ENCODE measurements at places on chromosomes 1 and 21. TPM values are rescaled to one million over a fixed set of nuclear protein-coding genes. Genes with fewer than 3 reads are reported as not detected.
A peak's percentile ranks its signal among the peaks of the same experiment; 100 is the strongest.

The ALG14 gene
- not detected for total RNA-seq

The PPCS gene
- 47.1 TPM for total RNA-seq

The TTC34 gene
- 0.58 TPM for total RNA-seq

The C8A gene
- total RNA-seq: not detected

The TMEM54 gene
- 34.9 TPM for total RNA-seq

The SMPDL3B gene
- total RNA-seq: 73.6 TPM

The PRELP gene
- 17.2 TPM for total RNA-seq

The CDKN2C gene
- 10.3 TPM for total RNA-seq

The FBXO2 gene
- total RNA-seq: 2.5 TPM

The RPE65 gene
- total RNA-seq: not detected

The FCRLB gene
- not detected for total RNA-seq

The CFH gene
- total RNA-seq: 44.3 TPM

The FAM167B gene
- total RNA-seq: not detected

The WRAP73 gene
- 3.5 TPM for total RNA-seq

The CCDC185 gene
- not detected for total RNA-seq

The CNKSR1 gene
- total RNA-seq: 19.3 TPM

- DNase-seq: no peak
Observed at GRCh38 chr21:26195708-26196107, 25.1 kb upstream of the APP start.

- DNase-seq: peak; percentile 56
Observed at GRCh38 chr1:226738995-226739695, at the start of gene ITPKB. Gene ITPKB (minus strand): TSS chr1:226739282. CDS start chr1:226737458, 1,824 bp downstream.

DNA sequence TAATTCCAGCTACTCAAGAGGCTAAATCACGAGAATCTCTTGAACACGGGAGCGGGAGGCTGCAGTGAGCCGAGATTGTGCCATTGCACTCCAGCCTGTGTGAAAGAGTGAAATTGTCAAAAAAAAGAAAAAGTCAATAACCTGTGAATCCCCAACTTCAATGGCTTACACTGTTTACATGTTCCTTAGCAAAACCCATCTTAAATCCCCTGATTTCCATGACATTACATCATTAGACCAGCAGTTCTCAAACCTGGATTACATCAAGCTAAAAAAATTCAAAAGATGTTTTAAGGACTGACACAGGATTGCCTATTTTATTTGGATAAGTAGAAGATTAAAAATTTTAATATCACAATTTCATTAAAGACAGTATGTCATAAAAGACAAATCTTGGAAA lies 12.4 kb downstream of the GPBP1L1 start:
- DNase-seq: no peak

DNA sequence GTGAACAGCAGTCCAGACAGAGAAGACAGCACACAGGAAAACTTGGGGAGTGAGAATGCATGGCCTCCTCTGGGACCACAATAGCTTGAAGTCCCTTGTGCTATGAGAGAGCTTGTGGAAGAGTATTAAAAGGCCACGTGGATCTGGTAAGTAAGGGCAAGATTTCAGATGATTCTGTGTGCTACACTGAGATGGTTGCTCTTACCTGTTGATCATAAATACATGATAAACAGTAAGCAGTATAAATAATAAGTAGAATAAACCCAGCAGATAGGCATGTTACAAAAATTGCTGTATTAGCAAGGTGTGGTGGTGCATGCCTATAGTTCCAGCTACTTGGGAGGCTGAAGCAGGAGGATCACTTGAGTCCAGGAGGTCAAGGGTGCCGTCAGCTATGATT lies 150.4 kb upstream of the ZC3H11B start:
- DNase-seq: no peak

- DNase-seq: no peak
Observed at GRCh38 chr21:26736449-26736848, 108.8 kb downstream of the ADAMTS1 start.

DNA sequence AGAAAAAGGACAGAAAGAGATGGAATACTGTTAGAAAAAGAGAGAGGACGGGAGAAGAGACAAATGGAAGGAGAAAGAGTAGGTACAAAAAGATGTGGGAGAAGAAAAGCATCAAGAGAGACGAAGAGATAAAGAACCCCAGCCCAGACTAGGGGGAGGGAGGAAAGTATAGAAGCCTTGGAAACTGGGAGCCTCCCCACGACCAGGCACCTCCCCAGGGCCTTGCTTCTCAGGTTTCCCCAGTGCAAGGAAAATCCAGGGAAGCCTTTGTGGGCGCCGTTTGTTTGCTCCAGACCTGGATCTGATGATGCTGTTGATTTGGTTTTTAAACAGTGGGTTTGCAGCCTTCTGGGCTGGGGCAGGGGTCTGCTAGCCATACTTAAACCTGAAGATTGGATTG lies 15.2 kb upstream of the ALX3 start:
- DNase-seq: no peak

- no peak for DNase-seq
Observed at GRCh38 chr1:151705753-151706463, 10.7 kb downstream of the CELF3 start.

- DNase-seq: no peak
Observed at GRCh38 chr1:53051676-53052075, 10.3 kb upstream of the PODN start.

DNA sequence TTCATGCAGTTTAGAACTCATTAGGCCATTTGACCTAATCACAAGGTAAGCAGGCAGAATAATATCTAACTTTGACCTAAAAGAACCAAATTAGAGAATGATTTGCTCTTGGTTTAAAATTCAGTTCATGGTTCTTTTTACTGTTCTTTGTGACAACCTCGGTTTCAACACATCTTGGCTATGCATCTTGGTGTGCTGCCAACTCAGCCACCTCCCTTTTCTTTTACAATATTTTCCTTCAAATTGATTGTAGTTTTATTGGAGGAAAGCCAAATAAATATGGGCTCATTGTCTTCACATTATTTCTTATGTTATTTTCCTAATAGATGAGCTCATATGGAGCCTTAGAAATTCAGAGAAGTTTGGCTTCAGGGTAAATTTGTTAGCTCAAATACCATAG lies 338.3 kb downstream of the SIPA1L2 start:
- peak; percentile 56 for DNase-seq

- DNase-seq: no peak
Observed at GRCh38 chr1:9351654-9352271, 59.1 kb downstream of the SPSB1 start.

GRCh38 chr1:235030919-235031596 lies 97.6 kb downstream of the TOMM20 start:
- no peak for DNase-seq

- no peak for DNase-seq
Observed at GRCh38 chr1:211751438-211751837, 76.0 kb upstream of the NEK2 start.

DNA sequence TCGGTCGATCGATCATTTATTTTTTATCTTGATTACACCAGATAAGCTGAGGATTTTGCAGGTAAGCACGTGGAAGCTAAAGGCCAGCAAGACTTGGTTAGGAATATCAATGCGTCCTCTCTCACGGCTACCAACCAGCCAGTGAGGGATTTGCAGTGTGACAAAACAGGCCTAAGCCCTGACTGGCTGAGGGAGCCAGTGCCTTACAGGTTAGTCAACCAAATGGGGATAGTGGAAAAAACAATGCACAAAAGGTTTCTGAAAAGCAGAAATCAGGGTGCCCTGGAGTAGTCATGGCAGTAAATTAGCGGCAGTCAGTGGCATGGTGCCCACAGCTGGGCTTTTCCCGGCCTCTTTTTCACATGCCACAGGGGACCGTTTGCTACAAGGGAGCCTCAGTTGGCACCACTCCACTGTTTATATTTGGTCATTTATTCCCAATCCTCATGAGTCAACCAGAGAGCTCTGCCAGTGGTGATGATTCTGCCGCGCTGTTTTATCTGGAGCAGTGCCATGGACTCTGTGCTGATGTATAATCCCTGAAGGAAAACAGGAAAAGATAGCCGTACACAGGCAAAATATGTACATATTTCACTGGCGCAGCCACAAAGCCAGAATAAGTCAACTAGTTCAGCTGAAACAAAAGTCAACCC lies 167.6 kb downstream of the RHOU start:
- DNase-seq: peak; percentile 91

DNA sequence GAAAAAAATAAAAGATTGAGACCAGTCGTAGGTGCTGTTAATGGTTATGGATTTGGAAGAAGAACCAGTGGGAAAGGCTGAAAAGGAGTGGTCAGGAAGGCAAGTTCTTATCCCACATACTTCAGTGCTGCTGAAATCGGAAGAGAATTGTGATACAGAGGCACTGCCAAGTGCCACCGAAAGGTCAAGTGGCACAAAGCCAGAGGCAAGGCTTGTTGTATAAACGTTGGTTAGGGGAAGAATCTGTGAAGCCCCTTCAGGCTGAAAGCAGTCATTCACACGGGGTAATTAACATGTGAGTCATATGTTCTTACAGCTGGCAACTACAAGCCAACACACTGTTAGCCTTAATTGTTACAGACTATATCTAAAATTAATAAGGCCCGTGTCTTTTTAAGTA lies 48.8 kb downstream of the ZBTB40 start:
- peak; percentile 72 for DNase-seq

GRCh38 chr21:29302359-29302875 lies 3.7 kb downstream of the BACH1 start:
- no peak for DNase-seq

GRCh38 chr1:84422909-84423308 lies 24.6 kb downstream of the DNASE2B start:
- no peak for DNase-seq

DNA sequence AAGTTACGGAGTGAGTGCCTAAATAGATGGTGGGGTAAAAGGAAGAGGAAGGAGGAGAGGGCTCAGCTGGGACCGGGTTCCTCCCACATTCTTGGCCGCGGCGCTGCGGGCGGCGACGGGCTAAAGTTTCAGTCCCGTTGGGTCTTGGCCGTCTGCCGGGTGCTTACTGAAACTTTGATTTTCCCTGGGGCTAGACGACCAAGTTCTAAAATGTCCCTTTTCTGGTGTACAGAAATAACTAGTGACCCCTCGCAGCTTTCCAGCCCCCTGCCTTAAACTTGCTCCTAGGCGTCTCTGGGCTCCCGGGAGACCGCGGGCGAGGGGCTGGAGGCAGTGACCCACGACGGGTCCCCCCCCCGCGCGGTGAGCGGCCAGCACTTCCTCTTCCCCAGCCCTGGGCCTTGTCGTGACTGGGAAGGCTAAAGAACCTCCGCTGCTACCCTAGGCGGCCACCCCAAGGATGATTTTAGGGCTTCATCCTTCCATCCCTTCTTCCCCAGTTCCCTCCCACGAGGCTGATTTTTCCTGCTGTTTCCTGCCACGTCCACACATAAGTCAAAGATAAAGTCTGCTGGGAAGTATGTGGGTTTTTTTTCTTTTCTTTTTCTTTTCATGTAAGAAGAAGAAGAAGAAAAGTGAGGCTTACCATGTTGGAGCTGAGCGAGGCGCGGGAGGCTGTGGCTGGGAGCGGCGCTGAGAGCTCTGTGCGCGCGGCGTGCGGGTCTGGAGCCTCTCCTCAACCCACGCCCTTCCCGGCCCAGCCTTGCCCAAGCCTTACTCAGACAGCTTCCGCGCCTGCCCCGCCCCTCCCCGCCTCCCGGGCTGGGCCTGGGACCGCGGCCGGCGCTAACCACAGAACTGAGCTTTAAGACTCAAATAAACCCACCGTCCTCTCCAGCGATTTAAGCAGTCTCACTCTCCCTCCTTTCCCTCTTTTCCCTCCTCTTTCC lies at the start of gene S100A11:
TSS of gene S100A11 (minus strand) at position 738 of the 950 bp plus-strand sequence. CDS start at position 649, 89 bp downstream.
- DNase-seq: peak; percentile 96

DNA sequence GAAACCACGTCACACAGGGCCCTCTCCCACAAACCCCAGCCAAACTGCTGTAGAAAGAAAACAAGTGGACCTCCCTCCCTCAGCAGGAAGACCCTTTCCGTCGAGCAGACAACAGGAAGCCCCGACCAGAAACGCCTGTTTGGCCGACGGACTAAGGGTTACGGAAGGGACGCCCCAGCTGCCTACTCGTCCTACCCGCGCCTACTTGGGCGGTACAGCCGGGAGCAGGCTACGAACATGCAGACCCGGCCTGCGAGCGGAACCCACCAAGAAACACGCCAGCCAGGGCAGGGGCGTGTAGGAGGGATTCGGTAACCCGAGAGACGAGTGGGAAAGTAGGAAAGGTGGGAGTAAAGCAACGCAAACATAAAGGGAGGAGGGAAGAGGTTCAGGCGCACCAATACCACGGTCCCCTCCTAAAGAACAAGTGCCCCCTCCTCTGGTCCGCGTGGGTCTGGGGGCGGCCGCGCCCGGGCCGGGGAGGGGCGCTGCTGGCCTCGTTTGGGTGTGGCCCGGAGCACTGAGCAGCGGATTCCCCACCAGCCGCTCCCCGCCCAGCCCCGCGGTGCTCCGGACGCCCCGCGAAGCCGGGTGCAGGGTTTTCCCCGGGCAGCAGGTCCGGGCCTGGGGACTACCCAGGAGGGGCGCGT lies 450 bp downstream of the S100A10 start:
- DNase-seq: peak; percentile 73

- no peak for DNase-seq
Observed at GRCh38 chr21:14630556-14631069, 84.5 kb upstream of the SAMSN1 start.

GRCh38 chr1:226510453-226510852 lies 38.1 kb upstream of the STUM start:
- no peak for DNase-seq

- DNase-seq: no peak
Observed at GRCh38 chr1:176111835-176112234, 95.3 kb downstream of the COP1 start.

- DNase-seq: no peak
Observed at GRCh38 chr21:45802956-45803617, 159.6 kb downstream of the PCBP3 start.

GRCh38 chr1:5568321-5568720 lies 423.9 kb downstream of the NPHP4 start:
- no peak for DNase-seq

GRCh38 chr1:236978740-236979139 lies 25.5 kb downstream of the MT1HL1 start:
- DNase-seq: no peak

- no peak for DNase-seq
Observed at GRCh38 chr1:89910780-89911179, 84.1 kb upstream of the ZNF326 start.

GRCh38 chr1:43464681-43465504 lies 11.2 kb upstream of the HYI start:
- peak; percentile 7 for DNase-seq

GRCh38 chr1:151739590-151740355 lies 18.5 kb downstream of the RIIAD1 start:
- DNase-seq: peak; percentile 59

DNA sequence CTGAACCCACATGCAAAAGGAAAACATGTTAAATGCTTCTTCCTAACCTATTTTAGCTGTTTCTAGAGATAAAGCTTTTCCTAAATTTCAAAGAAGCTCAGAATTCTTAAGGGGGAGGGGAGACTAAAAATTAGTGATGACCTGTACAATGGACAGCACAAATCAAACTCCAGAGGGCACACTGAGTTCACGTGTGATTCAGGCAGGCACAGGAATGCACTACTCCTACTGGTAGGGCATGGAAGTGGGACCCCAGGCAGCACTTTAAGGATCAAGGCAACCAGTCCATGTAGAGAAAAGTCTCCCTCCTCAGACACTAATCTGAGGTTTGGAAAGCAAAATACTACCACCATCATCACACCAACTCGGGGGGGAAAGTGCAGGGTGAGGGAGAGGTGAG lies 31.3 kb upstream of the CLCA4 start:
- DNase-seq: peak; percentile 29
